ENCODE measurements at places on chromosomes 7 and 10.
A peak's percentile ranks its signal among the peaks of the same experiment; 100 is the strongest.

GRCh38 chr7:13508586-13508985, 480.9 kb downstream of the ETV1 start:
- DNase-seq = no peak

DNA sequence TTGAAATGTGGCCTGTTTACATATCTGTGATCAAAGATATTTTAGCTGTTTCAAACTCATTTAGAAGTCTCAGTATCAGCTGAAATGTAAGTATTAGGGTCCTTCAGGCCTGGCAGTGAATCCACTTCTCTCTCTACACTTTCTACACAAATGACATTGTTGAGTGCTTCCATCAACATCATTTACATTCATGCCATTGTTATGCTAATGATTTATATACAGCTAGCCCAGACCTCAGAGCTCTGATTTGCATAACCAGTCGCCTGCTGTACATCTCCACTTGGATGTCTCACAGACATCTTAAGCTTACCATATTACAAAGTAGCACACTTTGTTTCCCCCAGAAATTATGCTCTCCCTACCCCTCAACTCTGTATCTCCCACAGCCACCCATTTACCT, 71.6 kb downstream of the GSDME start:
- DNase-seq = no peak

- DNase-seq = no peak
These were observed 117.6 kb upstream of the TCF7L2 start for GRCh38 chr10:112832361-112832878.

GRCh38 chr10:27388761-27389399, 115.2 kb upstream of the RAB18 start:
- no peak for DNase-seq

DNA sequence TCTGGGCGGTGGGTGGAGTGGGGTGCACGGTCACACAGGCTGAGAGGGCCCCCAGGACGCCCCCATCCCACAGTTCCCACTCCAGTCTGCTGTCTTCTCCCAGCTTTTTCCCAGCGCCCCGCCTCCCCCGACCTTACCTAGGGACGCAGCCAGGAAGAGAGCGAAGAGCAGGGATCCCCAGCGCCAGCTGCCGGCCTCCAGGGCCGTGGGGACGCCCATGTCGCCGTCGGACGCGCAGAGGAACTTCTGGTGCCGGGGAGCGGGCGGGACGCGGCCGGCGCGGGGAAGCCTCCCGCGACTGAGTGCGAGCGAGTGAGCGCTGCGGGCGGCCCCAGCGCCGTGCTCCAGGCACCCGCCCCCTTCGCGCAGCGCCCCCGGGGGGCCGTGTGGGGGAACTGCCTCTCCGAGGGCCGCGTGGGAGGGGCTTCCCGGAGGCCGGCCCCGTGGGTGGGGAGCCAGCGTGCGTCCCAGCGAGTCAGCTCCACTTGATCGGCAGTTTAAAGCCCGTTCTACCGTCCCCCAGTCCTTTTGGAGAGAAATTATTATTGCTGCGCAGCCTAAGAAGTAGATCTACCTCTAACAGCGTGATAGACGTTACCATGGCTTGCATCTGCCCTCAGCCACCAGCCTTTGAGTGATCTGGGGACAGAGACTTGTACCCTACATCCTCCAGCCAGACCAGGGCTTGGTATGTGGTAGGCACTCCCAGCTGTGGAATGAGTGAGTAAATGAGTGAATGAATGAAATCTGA, at the start of gene VSIR:
Gene VSIR, minus strand, starts transcription at position 300 of the 751 bp plus-strand sequence. Its CDS starts 81 bp downstream, at position 219.
- peak; percentile 94 for DNase-seq

- DNase-seq = no peak
These were observed 195.4 kb downstream of the MACC1 start for GRCh38 chr7:20021831-20022230.

DNA sequence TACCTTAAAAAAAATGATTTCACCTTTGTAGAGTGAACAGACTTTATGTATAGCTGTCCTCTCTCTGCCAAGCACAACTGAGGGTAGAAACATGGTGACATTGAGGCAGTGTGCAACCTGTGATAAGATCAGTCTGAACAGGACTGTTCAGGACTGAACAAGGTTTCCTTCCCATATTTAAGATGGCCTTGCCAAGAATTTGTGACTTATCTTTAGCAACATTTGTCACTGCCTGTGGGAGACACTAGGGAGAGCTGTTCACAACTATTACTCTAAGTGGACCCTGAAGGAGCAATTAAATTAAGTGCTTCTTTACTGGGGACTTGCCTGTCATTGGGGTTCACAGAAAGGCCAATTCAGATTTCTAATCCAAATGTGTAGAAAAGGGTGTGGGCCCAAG, 6.7 kb downstream of the OR13A1 start:
- DNase-seq = no peak

- DNase-seq = no peak
These were observed 50.5 kb upstream of the MRLN start for GRCh38 chr10:59803714-59804113.

- DNase-seq = no peak
These were observed 978.6 kb downstream of the SORCS1 start for GRCh38 chr10:106185951-106186350.

- DNase-seq = no peak
These were observed 334.1 kb upstream of the TPK1 start for GRCh38 chr7:145169908-145170307.

All from activated T-helper 9 cell treated with anti-CD3 and anti-CD28 coated beads, Interleukin-2, amount 50 U/mL, for 16 hours (primary cell).